ENCODE measurements at places on chromosomes 2 and 18.

- no peak for DNase-seq
Measured at GRCh38 chr2:2640371-2640770, 309.3 kb upstream of the MYT1L start.

GRCh38 chr2:102046135-102046986 lies 54.6 kb downstream of the IL1R2 start:
- no peak for DNase-seq

DNA sequence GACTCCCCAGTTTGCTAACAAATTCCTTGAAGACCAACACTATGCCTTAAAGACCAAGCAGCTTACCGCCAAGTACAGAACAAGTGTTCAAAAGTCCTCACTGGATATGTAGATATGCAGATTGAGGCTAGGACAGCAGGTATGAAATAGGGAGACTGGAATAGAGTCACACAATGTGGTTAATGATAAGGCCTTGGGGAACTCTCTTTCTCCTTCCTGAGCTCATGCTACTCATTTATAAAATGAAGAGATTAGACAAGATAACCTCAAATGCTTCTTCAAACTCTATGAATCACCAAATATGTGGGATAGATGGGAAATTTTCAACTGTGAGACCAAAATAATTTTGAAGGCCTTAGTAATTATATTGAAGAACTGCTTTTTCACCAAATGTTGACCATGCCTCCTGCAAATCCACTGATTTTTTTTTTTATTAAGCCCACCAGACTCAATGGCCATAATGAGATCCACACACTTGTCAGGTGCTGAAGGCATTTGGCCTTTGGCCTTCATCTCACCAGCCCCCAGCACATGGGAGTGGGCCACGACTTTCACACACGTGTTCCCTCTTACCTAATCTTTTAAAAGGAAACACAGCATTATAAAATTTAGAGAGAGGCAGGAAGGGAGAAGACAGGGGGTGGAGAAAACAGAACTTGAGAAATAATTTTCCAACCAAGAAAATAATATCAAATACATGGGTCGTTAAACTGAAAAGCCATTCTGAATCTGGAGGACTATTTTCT lies 181.5 kb downstream of the EN1 start:
- DNase-seq = no peak

DNA sequence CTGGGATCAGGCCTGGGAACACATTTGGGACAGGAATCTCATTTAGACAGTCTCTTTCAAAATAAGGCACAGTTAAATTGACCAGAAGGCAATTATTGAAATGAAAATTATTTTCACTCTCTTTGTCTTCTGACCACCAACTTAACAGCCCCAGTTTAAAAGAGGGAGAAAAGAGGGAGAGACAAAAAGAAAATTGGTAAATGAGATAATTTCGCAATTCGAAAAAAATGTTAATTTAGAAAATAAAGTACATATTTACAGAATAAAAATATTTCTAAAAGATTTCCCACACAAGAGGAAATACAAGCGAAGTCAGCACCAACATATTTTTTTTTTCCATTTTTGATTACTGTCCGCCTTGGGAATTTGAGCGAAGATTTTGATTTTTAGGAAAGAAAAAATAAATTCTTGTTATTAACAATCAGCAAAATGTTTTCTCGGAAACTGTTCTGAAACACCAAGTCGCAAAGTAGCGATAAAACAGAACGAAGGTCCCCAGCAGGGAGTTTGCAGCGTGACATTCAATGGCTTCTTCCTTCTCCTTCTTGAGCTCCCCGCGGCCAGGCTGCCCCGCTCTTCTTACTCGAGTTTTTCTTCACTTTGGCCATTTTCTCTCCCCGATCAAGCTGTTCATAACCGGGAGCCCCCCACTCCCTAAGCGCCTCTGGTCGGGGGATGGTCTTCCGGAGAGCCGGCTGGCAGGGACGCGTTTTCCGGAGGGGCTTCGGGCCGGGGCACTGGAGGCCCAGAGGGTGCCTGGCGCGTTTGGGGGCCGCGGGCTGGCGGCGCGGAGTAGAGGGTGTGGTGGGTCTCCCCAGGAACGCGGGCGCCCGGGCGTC lies 5.0 kb downstream of the SP9 start:
- no peak for DNase-seq
